ENCODE measurements at places on chromosomes 2 and 18.

DNA sequence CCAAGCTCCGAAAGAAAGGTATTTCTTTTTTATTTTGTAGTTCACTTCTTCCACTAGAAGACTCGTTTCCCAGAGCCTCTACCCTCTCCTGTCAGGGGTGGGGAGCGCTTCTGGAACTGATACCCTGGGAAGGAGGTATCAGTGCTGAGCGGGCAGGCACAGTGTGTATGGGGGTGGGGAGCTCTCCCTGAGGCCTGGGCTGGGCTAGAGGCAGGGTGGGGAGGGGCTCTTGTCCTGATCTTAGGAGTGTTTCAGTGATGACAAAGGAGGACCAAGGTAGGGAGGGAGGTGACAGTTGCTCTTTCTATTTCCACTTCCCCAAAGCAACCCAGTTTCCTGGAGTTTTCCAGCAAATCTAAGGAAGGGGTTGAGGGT is 65.4 kb downstream of the ARHGAP25 start:
- DNase-seq: no peak

DNA sequence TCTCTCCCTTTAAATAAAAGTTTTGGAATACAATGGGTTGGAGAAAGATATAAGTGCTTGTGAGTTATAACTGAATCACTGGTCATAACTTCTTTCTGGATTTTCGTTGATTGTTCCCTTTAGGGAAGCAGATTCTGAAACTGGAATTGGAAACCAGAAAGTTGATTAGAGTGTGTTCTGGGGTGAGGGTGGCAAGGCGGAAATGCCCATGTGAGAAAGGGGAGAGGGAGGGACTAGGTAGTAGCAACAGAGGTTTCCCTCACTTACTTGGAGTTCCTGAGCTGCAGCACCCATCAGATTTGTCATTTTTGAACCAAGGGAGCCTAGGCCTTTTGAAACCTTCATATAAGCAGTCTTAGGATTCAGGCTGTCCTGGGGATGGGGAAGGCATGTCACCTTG is 453.4 kb downstream of the KCNJ3 start:
- no peak for DNase-seq

GRCh38 chr18:21763846-21764646 is 23.5 kb downstream of the MIB1 start:
- DNase-seq: no peak

- DNase-seq: no peak
Measured at GRCh38 chr2:219251656-219252055, 1.4 kb upstream of the TUBA4B start.

DNA sequence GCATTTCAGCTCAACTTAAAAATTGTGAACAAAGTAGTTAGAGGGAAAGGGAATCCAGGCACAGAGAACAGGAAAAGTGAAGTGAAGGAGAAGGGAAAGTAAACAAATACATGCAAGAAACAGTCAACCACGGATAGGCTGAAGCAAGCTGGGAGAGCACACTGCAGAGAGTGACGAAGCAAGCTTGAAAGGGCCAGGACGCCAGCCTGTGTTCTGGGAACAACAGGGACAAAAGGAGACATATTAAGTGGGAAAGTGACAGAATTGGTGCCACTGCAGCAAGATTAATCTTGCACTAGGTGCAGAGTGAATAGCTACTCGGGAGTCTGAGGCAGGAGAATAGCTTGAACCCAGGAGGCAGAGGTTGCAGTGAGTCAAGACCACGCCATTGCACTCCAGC is 197.3 kb downstream of the SOX11 start:
- DNase-seq: no peak

- no peak for DNase-seq
Measured at GRCh38 chr2:224222291-224222690, 179.6 kb downstream of the FAM124B start.

DNA sequence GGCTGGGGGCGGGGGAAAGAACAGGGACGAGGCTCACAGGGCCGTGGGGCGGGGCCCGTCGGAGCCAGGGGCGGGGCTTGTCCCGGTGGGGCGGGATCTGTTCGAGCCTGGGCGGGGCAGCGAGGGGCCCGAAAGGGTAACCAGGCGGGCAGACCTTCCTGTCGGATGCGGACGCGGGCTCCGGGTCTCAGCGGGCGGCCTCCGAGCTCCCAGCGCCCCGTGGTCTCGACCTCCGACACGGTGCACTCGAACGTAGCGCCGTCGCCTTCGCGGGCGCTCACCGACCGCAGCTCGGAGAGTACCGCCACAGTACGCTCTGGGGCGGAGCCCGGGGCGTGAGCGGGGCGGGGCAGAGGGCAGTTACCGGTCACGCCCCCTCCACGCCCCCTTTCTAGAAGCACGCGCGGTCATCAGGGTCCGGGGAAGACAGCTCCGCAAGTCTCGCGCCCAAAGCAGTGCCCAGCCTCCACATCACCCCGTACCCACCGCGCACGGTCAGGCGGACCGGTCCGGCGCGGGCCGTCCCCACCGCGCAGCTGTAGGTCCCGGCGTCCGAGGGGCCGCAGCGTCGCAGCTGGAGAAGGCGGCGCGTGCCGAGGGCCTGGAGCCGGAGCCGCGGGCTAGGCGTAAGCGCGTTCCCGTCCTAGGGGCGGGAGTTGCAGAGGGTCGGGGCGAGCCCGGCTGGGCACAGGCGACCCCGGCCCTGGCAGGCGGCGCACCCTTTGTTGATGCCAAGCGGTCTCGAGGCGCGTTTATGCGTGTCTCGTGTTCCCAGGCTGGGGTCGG is 8.7 kb downstream of the TMEM198 start:
- DNase-seq: peak; percentile 55

- DNase-seq: no peak
Measured at GRCh38 chr2:172328103-172328841, 99.1 kb upstream of the ITGA6 start.

DNA sequence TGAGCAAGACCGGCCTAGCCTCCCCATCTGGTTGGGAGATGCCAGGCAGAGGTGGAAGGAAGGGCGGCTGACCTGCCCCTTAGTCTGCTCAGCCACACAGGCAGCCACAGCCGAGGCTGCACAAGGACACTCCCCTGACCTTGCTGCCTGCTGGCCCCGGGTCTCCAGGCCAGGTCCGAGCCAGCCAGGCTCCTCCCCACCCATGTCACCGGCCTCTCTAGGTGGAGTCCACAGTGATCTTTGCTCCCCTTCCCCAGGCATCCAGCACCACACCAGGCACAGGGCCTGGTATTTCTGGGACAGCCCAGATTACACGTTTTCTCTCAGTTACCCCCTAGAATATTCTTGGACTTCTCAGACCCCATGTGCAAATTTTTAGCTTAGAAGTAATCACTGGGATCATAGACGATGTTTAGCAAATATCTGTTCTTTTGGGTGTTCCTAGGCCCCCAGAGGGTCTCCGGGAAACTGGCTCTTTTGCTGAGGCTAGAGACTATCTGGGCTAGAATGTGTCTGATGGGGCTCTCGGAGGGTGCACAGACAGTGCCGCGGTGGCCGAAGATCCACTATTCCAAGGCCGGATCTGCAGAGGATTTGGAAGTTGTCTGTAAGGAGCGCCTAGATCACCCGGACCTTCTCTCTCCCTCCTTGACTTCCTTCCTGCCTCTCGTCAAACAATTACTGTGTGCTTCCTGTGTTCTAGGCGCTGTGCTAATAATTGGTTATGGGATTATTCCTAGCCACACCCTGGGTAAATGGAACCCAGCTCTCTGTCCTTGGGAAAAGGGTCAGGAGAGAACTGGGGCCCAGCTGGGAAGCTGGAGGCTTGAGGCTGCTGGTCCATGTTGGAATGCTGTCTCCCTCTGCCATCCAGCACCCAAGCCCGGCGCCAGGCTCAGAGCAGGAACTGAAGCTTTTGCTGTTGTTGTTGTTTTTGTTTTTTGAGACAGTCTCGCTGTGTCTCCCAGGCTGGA is 46.9 kb downstream of the ODC1 start:
- DNase-seq: no peak

GRCh38 chr18:48165111-48165866 is 234.8 kb upstream of the SMAD2 start:
- DNase-seq: no peak

- DNase-seq: no peak
Measured at GRCh38 chr2:97906307-97906706, 89.4 kb downstream of the TMEM131 start.

GRCh38 chr2:200966770-200967169 is 3.3 kb upstream of the ORC2 start:
- no peak for DNase-seq

GRCh38 chr2:128618642-128619041 is 300.0 kb upstream of the HS6ST1 start:
- DNase-seq: no peak

DNA sequence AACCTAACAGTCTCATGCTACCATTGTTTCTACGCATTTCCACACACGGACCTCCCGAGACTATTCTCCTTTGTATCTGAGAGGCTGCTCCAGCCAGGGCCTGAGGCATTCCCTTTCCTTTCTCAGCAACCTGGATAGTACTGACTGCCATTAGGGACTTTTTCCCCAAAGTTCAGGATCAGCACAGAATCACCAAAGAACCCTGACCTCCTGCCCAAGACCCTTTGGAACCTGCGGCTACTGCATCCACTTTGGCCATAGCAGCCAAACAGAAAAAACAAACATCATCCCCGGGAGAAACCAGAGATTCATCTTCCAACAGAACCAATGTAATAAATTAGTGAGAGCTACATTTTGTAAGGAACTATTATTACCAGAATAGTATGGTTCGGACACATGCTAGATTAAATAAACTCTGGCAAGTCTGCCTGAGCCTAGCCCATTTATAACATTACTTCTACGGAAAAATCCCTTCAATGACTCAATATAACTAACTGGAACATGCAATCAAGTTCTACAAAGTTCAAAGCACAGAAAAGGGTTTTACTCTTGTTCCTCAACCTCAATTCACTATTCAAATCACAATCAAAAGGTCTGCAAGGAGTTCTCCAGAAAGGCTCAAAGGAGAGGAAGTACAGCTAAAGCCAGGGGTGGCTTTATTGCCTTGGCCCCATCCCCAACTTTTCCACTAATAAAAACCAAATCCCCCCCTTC is 51.8 kb downstream of the LPIN2 start:
- DNase-seq: no peak

DNA sequence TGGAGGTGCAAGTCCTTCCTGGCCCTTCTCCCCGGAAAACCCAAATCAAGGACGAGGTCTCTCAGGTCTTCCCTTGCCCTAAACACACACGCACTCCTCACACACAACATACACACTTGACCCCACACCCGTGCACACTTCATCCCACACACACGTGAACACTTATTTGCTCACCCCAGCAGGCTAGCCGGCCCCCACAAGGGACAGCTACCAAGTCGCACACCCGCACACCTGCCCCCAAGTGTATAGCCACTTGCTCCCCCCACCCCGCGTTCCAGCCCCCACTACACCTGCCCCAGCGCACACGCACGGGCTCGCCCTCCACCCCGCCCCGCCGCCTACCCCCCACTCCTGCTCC is 359 bp downstream of the TGFBRAP1 start:
- no peak for DNase-seq

- no peak for DNase-seq
Measured at GRCh38 chr2:132904142-132904842, 234.3 kb upstream of the LYPD1 start.

DNA sequence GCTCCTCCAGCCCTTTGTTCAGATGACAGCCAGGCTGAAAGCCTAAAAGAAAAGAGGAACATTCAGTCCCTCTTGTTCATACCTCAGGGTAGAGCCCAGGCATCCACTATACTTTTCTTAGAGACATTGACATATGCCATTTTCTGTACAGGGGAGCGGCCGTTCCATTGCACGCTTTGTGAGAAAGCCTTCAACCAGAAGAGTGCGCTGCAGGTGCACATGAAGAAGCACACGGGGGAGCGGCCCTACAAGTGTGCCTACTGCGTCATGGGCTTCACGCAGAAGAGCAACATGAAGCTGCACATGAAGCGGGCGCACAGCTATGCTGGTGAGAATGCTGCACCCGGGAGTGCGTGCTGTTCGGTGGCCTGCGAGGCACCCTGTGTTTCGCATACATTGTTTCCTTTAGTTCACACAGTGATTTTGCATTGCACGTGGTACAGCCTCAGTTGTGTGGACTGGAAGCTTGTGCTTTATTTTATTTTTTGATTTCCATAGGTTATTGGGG is 138.2 kb downstream of the ZNF236 start:
- no peak for DNase-seq

DNA sequence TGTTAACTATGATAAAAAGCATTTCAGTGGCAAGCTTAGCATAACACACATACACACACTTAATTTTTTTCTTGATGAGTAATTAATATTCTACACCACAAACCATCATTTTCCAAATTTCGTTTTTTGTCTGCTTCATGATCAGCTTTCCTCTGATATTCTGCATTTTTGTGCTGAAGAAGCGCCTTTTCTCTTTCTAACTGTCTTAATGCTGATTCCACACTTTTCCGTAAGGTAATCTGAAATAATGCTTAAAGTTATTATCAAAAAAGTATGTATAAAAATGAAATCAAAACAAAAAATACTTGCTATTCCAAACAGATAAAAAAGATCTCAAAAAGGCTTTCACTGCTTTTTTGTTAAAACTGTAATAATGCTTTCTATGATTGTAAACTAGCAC is 60.1 kb downstream of the SLC66A3 start:
- DNase-seq: no peak

DNA sequence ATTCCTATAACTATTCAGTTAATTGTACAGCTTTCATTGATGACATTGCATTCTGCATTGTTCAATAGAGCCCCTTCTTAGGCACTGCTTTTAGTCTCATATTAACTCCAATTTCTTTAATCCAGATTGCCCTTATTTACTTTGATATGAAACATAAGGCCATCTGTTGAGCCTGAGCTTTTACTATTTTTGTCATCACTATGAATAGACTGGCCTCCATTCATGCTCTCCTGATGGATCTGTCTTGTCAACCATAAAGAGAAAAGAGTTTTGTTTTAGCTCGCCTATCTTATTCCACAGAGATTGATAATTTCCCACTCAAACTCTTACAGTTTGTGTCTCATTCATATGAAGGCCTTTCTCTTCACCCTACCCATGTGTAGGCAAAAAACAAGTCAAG is 159.2 kb upstream of the DTNA start:
- DNase-seq: no peak

- no peak for DNase-seq
Measured at GRCh38 chr2:71779774-71780105, 326.4 kb downstream of the DYSF start.

DNA sequence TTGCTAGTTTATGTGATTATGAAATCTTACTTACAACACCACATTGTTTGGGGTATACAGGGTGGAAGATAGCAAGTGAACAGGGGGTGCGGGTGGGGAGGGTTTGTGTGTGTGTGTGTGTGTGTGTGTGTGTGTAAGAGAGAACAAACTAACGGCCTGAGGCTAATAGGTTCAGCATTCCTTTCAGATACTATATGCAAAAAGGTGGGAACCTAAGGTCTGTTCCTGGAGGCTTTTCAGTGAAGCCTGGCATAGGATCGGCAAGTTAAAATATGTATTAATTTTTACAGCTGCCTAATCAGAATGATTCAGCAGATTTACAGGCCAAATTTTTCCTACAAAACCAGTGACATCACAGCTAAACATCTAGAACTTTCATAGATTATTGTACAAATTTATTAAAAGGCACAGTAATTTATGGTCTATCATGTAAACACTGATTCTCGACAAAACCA is 7.6 kb upstream of the SPDYA start:
- DNase-seq: no peak

GRCh38 chr2:224434618-224435017 is 32.7 kb upstream of the FAM124B start:
- no peak for DNase-seq

Data from activated naive CD4-positive, alpha-beta T cell (primary cell).